ENCODE measurements at places on chromosomes 16 and 17.

DNA sequence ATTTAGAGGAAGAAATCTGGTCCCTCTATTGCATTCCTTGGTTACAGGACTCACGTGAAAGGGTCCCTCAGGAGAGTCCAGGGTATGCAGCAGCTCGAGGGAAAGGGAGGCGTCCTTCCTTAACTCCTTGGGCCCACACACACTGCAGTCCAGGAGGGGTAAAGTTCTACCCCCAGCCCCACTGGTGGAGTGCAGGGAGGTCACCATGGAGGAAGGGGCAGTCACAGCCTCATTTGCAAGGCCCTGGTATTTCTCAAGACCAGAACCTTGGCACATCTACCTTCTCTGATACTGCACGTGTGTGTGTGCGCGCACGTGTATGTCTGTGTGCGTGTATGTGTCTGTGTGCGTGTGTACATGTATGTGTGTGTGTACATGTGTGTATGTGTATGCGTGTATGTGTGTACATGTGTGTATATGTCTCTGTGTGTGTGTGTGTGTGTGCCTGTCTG, 11.1 kb downstream of the HIC1 start:
- DNase-seq: no peak

- DNase-seq: no peak
Observed at GRCh38 chr16:3689731-3690130, 27.6 kb downstream of the TRAP1 start.

GRCh38 chr17:81003711-81004475, 12.3 kb downstream of the CHMP6 start:
- no peak for DNase-seq

DNA sequence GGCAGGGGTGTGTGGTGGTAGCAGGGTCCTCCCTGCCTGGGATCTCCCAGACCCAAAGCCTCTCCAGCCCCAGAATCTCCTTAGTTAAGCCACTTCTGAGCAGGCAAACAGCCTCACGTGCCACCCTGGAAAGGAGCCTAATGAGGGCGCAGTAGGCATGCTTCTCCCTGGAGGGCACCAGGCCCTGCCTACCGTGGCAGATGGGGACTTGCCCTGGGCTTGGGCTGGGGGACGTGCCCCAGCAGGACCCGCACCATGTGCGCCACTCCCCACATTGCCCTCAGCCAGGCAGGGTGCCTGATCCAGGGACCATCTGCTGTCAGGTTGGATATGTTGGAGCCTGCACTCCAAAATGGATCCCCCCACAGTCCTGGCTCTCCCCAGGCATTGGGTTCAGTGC, 14.2 kb downstream of the FAM83G start:
- no peak for DNase-seq

- DNase-seq: no peak
Observed at GRCh38 chr16:648071-648780, 939 bp upstream of the WDR90 start.

- no peak for DNase-seq
Observed at GRCh38 chr17:7283471-7284216, 2.1 kb downstream of the SLC2A4 start.

DNA sequence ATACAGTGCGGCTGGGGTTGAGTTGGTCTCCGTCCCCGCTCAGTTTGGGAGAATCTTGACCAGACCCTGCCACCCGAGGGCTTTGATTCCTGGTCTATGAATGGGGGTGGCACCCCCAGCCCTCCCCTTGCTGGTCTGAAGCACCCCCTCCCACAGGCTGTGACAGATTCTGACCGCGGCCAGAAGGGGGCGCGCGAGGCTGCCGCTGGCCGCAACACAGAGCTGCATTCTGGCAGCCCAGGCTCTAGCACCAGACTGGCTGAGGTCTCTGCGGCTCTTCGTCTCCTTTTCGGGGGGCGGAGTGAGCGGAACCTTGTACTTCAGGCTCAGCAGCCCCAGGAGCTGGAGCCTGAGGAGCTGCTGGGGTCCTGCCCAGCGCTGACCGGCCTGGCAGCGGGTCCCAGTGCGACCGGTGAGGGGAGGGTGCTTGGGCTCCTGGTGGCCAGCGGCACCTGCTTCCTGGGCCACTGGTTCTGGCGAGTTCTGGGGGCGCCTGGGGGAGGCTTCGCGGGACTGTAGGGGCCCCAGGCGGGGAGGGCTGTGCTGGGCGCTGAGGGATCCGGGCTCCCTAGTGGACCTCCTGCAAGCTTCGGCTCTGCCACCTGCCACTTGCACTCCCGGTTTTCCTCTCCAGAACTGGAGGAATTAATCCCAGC, 1011.6 kb downstream of the KCNJ18 start:
- no peak for DNase-seq

DNA sequence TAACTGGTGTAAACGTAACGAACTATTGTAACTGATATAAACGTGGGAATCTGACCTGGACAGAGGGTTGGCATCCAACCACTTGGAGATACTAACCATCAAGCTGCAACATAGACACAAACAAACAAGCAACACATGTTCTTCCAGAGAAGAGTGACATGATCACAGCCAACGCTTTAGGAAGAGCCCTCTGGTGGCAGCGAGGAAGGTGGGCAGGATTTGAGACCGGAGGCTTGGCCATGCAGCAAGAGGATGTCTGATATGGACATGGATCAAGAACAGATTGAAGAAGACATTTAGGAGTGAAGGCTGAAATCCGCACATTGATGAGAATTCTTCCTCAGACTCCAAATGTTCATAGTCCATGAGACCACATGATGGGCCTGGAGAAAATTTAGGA, 40.3 kb upstream of the TNRC6A start:
- DNase-seq: no peak

DNA sequence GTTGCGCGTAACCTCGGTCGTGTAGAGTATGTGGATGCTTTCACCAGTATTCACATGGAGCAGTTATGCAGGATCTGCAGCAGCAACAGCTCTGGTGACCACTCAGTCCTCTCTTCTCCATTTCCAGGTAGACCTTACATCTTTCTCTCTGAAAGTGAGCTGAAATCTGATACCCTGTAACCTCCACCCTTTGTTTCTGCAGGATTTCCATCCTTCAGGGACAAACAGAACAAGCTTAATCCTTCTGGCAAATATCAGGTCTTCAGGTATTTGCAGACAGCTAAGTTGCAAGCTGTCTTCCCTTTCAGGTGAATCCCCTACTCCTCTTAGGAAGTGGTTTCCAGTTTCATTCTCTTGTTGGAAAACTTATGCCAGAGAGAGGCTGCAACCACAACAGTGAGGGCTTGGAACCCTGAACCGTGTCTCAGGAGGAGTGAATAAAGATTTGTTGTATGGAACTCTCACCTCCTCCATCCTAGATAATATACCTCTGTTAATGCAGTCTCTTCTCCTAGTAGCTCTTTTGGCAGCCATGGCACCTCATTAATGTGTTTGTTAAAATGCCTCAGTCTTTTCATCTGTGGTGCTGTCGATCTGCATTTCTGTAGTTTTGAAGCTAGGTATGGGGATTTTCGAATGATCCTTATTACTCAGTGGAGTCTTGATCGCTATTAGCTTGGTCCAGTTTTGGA, 172.5 kb downstream of the PRKCA start:
- DNase-seq: no peak

DNA sequence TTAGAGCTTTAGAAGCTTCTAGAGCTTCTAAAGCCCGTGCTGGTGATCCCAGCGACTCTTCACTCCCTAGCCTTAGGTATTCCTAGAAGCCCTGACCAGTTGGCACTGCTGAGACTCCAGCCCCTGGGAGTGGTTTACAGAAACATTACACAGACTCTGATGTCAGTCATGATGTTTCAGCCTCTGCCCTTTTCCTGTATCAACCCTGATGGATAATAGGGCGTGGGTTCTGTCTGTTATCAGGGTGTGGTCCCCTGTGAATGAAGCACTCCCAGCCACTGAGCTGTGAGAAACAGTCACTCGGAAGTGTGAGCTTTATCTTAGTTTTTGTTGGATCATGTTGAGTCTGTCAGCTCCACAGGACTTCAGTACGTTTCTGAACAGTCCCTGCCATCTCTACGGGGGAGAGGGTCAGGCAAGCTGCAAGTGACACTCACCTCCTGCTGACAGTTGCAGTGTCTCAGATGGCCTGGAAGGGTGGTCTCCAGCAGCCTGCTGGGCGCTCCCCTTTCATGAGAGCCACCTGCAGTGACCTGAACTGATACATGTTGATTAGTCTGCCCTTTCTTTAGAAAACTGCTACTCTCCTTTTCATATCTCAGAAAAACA, 12.8 kb downstream of the GOSR2 start:
- no peak for DNase-seq

- DNase-seq: no peak
Observed at GRCh38 chr17:77274096-77274845, 133.5 kb downstream of the SEC14L1 start.

GRCh38 chr17:18968945-18969887, 17.3 kb downstream of the SLC5A10 start:
- DNase-seq: no peak

DNA sequence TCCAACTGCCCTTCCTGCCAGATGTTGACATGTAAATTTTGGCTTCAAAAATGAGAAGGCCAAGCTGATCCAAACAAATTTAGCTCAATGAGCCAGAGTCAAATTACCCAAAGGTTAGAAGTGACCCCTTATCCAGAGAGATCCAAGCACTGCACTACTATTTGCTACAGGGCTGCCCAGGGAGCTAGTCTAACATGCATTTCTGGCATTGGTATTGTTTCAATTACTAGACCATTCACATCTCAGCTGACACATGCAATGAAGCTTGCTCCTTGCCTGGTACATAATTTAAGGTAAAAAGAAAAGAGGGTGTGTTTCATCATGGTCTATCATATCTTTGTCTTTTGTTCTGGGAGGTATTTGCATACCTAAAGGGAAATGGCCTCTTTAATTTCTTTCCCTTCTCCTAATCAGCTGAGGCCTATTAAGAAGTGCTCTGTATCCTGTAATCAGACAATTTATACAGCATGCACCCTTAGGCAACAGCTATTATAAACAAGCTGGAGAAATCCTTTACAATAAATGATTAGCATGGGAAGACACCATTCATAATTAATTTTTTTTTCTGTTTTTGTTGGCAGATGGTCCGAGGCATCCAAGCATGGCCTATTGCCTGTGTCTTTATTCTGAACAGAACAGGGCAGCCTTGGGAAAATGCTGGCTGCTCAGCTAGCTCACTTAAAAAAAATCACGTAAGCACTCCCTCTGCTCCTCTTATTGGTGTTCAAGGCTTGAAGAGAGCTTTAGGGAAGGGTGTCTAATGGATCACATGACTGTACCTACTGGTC, 161.5 kb upstream of the SALL1 start:
- no peak for DNase-seq

- no peak for DNase-seq
Observed at GRCh38 chr16:83029467-83029866, 402.7 kb downstream of the CDH13 start.

- peak; percentile 51 for DNase-seq
Observed at GRCh38 chr17:7023576-7024401, 939 bp downstream of the BCL6B start.

- DNase-seq: no peak
Observed at GRCh38 chr17:77886387-77886728, 72.1 kb upstream of the TNRC6C start.

DNA sequence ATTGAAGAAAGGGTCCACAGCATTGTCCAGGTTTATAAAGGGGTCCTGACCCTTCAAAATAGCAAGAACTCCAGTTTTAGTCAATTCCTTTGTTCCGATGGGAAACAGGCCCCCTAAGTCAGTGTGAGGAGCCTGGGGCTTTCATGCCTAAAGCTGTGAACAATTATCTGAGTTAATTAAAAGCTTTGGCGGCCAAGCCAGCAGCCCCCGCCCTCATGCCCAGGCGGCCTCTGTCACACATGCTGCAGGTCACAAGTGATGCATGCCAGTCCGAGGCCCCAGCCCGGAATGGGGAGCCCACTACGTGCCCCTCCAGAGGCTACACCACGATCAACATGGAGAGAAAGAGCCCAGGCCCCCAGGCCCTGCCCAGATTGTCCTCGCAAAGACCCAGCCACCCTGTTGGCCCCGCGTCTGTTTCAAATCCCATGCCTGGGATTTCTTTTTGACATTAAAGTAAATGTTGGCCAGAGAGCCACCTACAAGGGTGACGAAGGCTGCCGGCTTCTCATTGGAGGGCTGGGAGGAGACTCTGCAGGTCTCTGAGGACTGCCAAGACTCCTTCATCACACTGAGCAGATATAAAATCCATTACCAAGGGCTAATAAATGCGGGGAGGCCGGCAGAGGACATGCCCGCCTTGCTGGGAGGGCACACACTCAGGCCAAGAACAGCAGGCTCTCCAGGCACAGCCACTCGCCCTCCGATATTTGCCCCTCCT, 14.5 kb upstream of the PITPNM3 start:
- DNase-seq: no peak

GRCh38 chr17:32772453-32773025, 104.4 kb downstream of the MYO1D start:
- DNase-seq: peak; percentile 59
